Stimulated activated CD8-positive, alpha-beta memory T cell treated with anti-CD3 and anti-CD28 coated beads, Interleukin-4, amount 100 ng/mL, for 48 hours (primary cell): ENCODE measurements at places on chromosomes 1 and 21.

- DNase-seq = no peak
Observed at GRCh38 chr1:199411506-199411905, 616.0 kb upstream of the NR5A2 start.

DNA sequence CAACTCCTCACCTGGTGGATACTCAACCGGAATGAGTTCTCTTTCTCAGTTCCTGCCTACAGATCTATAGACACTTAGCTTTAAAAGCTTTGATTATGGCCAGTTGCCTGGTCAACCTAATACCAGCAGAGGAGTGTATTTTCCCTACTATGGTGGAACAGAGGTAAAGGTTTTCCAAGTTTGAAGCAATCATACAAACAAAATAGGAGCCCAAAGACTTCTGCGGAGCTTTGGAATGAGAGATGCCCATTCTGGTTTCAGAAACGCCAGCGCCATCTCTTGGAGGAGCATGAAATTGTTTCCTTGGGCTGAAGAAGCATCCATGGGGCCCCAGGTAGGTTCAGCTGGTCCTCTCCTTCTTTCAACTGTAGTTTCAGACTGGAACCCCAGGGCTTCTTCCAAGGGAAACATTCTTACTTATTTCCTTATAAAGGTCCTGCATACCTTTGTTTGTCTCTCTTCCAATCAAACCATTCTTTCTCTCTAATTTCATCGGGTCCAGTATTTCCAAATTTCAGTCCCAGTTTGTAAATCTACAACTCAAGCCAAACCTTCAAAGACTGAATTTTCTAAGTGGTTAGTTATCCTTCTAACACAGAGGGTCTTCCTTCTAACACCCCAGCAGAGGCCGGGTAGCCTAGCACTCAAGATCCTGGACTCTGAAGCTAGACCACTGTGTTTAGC is 95.9 kb downstream of the KCNJ15 start:
- DNase-seq = peak; percentile 60

DNA sequence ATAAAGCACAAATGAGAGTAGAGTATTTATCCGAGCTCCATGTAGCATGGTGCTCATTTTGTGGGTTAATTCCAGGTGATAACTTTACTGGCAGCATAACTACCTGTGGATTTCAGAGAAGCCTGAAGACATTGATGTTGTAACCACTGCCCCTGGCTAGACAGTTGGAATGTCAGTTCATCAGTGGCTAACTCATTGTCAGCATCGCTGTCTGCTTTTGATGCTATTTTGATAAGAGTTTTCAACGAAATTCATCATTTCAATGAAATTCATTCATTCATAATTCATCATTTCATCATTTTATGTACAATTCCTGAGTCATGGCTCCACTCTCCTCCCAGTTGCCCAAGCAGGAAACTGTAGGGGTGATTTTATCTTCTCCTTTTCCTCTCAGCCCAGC is 34.4 kb downstream of the HSD3B1 start:
- no peak for DNase-seq

- no peak for DNase-seq
Observed at GRCh38 chr1:83620016-83620415, 378.9 kb downstream of the TTLL7 start.
